Regular cardiac myocyte (primary cell): ENCODE measurements at places on chromosomes 5 and 9. TPM values are rescaled to one million over a fixed set of nuclear protein-coding genes. Genes with fewer than 3 reads are reported as not detected.

SPATA31E1 gene
- not detected in 2 replicates for total RNA-seq

PCDHB16 gene
- 0.19 and 1.7 TPM in 2 replicates for total RNA-seq

NRARP gene
- 0.28 and 0.77 TPM in 2 replicates for total RNA-seq

ZNF454 gene
- total RNA-seq, result 0.96 and 2.0 TPM in 2 replicates

QRFP gene
- total RNA-seq, result not detected in 2 replicates

C5 gene
- total RNA-seq, result 3.7 and 5.2 TPM in 2 replicates

C1QTNF3 gene
- total RNA-seq, result 0.19 and 0.85 TPM in 2 replicates

DOCK8 gene
- total RNA-seq, result 0.19 and 0.56 TPM in 2 replicates

UNC13B gene
- 29.6 and 30.3 TPM in 2 replicates for total RNA-seq

ADCY2 gene
- not detected in 2 replicates for total RNA-seq

PRLR gene
- total RNA-seq, result under 0.01 TPM in 1 of 2 replicates, not detected in the other

EGFL7 gene
- 38.3 and 57.8 TPM in 2 replicates for total RNA-seq

LECT2 gene
- not detected in 2 replicates for total RNA-seq

SMIM33 gene
- total RNA-seq, result under 0.01 TPM in 1 of 2 replicates, not detected in the other

ZNF883 gene
- total RNA-seq, result 1.9 and 6.2 TPM in 2 replicates

ST6GALNAC4 gene
- 33.3 and 51.4 TPM in 2 replicates for total RNA-seq

CNTLN gene
- total RNA-seq, result 8.6 and 10.1 TPM in 2 replicates

INSL4 gene
- not detected in 2 replicates for total RNA-seq

FCN1 gene
- not detected in 2 replicates for total RNA-seq

ZNG1F gene
- 6.9 and 7.9 TPM in 2 replicates for total RNA-seq

IFNE gene
- total RNA-seq, result 4.4 and 9.6 TPM in 2 replicates

CDH9 gene
- not detected in 2 replicates for total RNA-seq

MRPS30 gene
- 56.6 and 70.2 TPM in 2 replicates for total RNA-seq

PROB1 gene
- total RNA-seq, result 1.1 and 1.2 TPM in 2 replicates

SPATA31D4 gene
- total RNA-seq, result not detected in 2 replicates

PCDHGA3 gene
- 0.38 and 1.7 TPM in 2 replicates for total RNA-seq

MLANA gene
- total RNA-seq, result not detected in 2 replicates

ACTBL2 gene
- under 0.01 and 0.19 TPM in 2 replicates for total RNA-seq

SLC34A3 gene
- not detected in 2 replicates for total RNA-seq

LHX3 gene
- total RNA-seq, result under 0.01 TPM in 1 of 2 replicates, not detected in the other

PPP3R2 gene
- total RNA-seq, result not detected in 2 replicates

CTSV gene
- total RNA-seq, result under 0.01 and 0.38 TPM in 2 replicates

ENC1 gene
- total RNA-seq, result 146 and 219 TPM in 2 replicates

DCANP1 gene
- total RNA-seq, result not detected in 2 replicates

FOXD1 gene
- total RNA-seq, result 6.5 and 7.1 TPM in 2 replicates

C7 gene
- total RNA-seq, result 0.96 and 24.8 TPM in 2 replicates

EDIL3 gene
- 83.2 and 246 TPM in 2 replicates for total RNA-seq

TRIM7 gene
- 0.85 and 3.1 TPM in 2 replicates for total RNA-seq

FBLL1 gene
- under 0.01 and 0.77 TPM in 2 replicates for total RNA-seq

CKMT2 gene
- total RNA-seq, result 1.3 and 23.7 TPM in 2 replicates

ZNF608 gene
- total RNA-seq, result 2.5 and 5.1 TPM in 2 replicates

ZMAT2 gene
- 72.7 and 81.1 TPM in 2 replicates for total RNA-seq

OMD gene
- total RNA-seq, result not detected in 2 replicates

GLDC gene
- 0.85 and 4.8 TPM in 2 replicates for total RNA-seq

HTR4 gene
- total RNA-seq, result not detected in 2 replicates

CDC25C gene
- total RNA-seq, result 1.1 and 9.0 TPM in 2 replicates

KLHL9 gene
- 38.1 and 47.9 TPM in 2 replicates for total RNA-seq

INPP5E gene
- 4.8 and 5.9 TPM in 2 replicates for total RNA-seq

BTNL8 gene
- not detected in 2 replicates for total RNA-seq

HNRNPA0 gene
- total RNA-seq, result 8.2 and 14.0 TPM in 2 replicates
